ENCODE measurements at places on chromosomes 11 and 22. TPM values are rescaled to one million over a fixed set of nuclear protein-coding genes. Genes with fewer than 3 reads are reported as not detected.

Gene CATSPER1
- polyA plus RNA-seq, result 0.08 TPM

Gene SMTN
- 129 TPM for polyA plus RNA-seq

Gene SYT13
- 0.38 TPM for polyA plus RNA-seq

Gene ARHGAP8
- not detected for polyA plus RNA-seq

Gene APOA4
- polyA plus RNA-seq, result not detected

Gene LYVE1
- 73.4 TPM for polyA plus RNA-seq

Gene AGBL2
- not detected for polyA plus RNA-seq

Gene GRAP2
- polyA plus RNA-seq, result 0.71 TPM

Gene GP1BB
- 11.9 TPM for polyA plus RNA-seq

Gene LDLRAD3
- 27.9 TPM for polyA plus RNA-seq

Gene ANKRD49
- 15.7 TPM for polyA plus RNA-seq

Gene PNPLA5
- not detected for polyA plus RNA-seq

Gene UBTFL1
- polyA plus RNA-seq, result not detected

Gene SLC17A6
- polyA plus RNA-seq, result not detected

Gene CADM1
- 25.2 TPM for polyA plus RNA-seq

Gene PKNOX2
- polyA plus RNA-seq, result 30.5 TPM

Gene TSKU
- 28.0 TPM for polyA plus RNA-seq

Gene RAG1
- polyA plus RNA-seq, result 19.4 TPM

Gene CD6
- 0.77 TPM for polyA plus RNA-seq

Gene OR8D1
- 0.07 TPM for polyA plus RNA-seq

Gene MMP11
- polyA plus RNA-seq, result 7.3 TPM

Gene CST6
- polyA plus RNA-seq, result 0.88 TPM

Gene DEAF1
- 22.2 TPM for polyA plus RNA-seq

Gene WNT11
- 8.5 TPM for polyA plus RNA-seq

Gene ARRB1
- 21.7 TPM for polyA plus RNA-seq

Gene PGA3
- polyA plus RNA-seq, result 0.12 TPM

Gene SMIM35
- polyA plus RNA-seq, result 0.11 TPM

Gene MLC1
- 0.68 TPM for polyA plus RNA-seq

Gene ADM2
- polyA plus RNA-seq, result 0.49 TPM

Gene SGSM1
- polyA plus RNA-seq, result not detected

Gene SREBF2
- 79.3 TPM for polyA plus RNA-seq

Gene OR2D2
- not detected for polyA plus RNA-seq

Gene OVCH2
- not detected for polyA plus RNA-seq

Gene KRTAP5-8
- not detected for polyA plus RNA-seq

Gene CYP2D6
- 0.36 TPM for polyA plus RNA-seq

Gene OR52I1
- 0.05 TPM for polyA plus RNA-seq

Gene THRSP
- 0.74 TPM for polyA plus RNA-seq

Gene PYGM
- not detected for polyA plus RNA-seq

Gene CABP4
- polyA plus RNA-seq, result 1.3 TPM

Gene NRXN2
- polyA plus RNA-seq, result 14.4 TPM

Gene OR6A2
- polyA plus RNA-seq, result not detected

Gene C11orf87
- 0.24 TPM for polyA plus RNA-seq

Gene CLDN5
- polyA plus RNA-seq, result 34.3 TPM

Gene OR5B21
- polyA plus RNA-seq, result not detected

Gene P2RY2
- polyA plus RNA-seq, result 1.6 TPM

Data from muscle of arm (tissue), 14 donors.